ENCODE measurements at places on chromosomes 4 and X.
A peak's percentile ranks its signal among the peaks of the same experiment; 100 is the strongest.

DNA sequence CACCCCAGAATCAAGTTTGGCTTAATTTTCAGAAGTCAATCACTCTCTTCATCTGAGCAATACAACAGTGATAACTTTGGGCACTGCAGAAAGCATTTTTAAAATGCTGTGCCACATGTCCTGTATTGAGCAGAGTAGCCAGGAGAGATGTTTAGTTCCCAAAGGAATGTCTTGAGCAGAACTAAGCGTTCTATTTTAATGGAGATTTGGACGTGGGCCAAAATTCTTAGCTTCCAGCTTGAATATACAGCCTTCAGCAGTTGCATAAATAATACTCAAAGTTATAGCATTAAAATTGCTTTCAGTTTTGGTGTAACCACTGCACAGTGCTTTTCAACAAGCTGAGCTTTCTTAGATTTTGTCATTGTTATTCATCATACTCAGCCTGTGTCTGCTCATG is 679.2 kb downstream of the NLGN4X start:
- no peak for DNase-seq

DNA sequence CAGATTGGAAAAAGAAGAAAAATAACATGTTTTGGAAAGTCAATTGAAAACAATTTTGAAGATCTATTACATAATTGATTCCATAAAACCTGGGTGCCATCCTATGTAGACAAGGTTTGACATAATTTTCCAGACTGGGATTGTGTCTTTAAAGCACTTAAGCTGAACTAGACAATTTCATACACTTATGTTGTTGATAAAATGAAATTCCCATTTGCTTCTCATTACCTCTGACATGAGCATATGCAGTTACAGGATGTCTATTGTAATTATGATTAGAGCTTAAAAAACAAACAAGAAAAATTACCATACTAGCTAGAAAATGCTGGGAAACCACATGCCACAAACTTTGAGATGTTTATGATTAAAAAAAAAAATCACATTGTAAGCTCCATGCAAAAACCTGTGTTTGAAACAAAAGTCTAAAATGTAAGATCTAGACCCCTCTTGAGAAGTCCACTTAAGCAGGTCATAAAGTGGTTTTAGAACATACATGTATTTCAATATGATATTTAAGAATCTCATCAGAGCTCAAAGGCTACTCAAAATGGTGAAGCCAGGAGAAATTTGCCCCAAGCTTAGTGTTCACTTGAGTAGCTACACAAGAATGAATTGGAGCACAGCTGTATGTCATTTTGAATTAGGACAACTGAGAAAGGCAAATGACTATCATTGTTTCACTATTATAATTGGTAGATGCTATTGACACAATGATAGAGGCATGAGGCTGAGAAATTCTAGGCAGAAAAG is 181.1 kb upstream of the PABPC4L start:
- no peak for DNase-seq

- DNase-seq: no peak
Observed at GRCh38 chr4:7197910-7198309, 5.6 kb downstream of the SORCS2 start.

DNA sequence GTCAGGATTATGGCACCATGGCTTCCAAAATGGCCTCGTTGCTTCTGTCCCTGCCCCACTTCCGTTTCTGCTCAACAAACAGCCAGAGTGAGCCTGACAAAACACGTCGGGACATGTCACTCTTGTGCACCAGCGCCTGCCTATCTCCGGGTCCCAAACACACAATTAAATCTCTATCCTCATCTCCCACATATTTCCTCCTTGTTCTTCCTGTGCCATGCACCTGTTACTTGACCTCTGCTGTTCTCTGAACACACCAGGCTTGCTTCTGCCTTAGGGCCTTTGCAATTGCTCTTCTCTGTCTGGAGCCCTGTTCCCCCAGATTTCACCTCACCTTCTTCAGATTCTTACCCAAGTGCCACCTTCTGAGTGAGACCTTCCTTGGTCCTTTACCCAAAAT is 12.7 kb upstream of the CD38 start:
- no peak for DNase-seq

DNA sequence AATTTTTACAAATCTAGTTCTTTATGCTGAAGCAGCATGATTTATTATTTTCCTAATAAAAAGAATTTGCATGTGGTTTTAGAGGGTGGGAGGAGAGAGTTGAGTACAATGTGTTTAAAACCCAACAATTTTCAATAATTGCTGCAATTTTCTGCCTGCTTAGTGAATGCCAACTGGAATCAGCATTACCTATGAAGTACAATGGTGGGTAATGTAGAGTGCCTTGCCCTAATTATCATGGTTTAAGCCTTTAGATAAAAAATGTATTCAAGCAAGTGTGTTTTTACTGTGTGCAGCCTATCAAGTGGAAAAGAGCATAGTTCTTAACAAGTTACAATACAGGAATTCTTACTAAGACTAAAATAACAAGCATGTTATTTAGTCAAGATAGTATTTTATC is 77.9 kb upstream of the ANKRD50 start:
- no peak for DNase-seq

- DNase-seq: no peak
Observed at GRCh38 chrX:149652232-149652981, 20.8 kb upstream of the TMEM185A start.

DNA sequence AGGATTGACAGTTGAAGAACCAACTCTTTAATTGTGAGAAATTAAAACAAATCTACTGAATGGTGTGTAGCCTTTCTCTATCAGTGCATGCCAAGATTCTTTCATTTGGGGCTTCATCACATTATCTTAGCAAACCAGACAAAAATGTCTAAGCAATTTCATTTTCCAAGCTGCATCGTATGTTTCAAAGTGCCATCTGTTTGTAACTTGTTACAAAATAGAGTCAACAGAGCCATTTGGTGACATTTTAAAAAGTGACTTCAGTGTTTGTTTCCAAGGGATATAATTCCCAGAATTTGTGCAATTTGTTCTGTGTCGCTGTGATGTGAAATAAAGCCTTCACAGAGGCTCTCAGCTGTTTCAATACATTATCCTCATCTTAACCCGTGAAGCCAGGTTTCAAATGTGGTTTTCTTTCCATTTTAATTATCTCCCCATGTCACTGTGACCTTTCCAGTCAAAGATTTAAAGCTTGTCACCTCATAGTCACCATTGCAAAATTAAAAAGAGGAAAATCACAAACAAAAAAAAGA is 46.0 kb upstream of the C1QTNF7 start:
- DNase-seq: no peak

GRCh38 chr4:23134331-23134730 is 441.6 kb downstream of the GBA3 start:
- no peak for DNase-seq

- peak; percentile 29 for DNase-seq
Observed at GRCh38 chr4:143773998-143774895, 73.8 kb upstream of the FREM3 start.

GRCh38 chr4:66923081-66923865 is 622.0 kb downstream of the CENPC start:
- no peak for DNase-seq

DNA sequence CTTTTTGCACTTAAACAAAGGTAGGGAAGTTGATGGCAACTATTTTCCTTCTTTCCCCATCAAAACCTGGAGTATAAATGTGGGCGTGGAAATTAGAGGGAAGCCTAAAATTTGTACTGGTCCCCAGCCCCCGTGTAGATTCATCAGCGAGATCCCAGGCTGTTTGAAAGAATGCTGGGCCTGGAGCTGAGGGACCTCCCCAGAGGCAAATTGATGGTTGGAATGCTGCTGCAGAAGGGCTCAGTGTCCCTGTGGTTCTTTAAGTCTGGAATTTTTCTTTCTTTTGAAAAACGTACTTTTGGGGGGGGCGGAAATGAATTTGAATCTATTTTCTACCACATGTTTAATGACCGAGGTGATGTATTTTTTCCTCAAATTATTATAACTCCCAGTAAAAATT is 197.2 kb downstream of the CBR4 start:
- no peak for DNase-seq

GRCh38 chr4:84151574-84151973 is 347.5 kb downstream of the NKX6-1 start:
- DNase-seq: no peak

- no peak for DNase-seq
Observed at GRCh38 chrX:38898261-38898660, 97.0 kb downstream of the MID1IP1 start.

DNA sequence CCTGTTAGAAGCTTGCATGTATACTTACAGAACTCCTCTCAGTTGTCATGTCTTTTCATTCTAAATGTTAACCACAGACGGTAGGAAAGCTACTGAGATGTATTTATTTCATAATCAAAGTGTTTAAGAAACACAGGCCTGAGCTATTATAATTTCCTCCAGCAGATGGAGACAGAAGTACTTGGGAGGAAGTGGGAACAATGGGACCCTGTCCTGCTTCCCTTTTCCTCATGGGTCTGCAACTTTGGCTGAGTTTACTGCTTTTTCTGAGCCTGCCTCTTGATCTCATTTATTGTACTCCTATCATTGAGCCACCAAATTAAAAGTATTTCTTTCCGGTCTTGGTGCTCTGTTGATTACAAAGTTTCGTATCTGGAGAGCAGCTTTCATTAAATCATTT is 67.7 kb upstream of the SPANXN2 start:
- no peak for DNase-seq

DNA sequence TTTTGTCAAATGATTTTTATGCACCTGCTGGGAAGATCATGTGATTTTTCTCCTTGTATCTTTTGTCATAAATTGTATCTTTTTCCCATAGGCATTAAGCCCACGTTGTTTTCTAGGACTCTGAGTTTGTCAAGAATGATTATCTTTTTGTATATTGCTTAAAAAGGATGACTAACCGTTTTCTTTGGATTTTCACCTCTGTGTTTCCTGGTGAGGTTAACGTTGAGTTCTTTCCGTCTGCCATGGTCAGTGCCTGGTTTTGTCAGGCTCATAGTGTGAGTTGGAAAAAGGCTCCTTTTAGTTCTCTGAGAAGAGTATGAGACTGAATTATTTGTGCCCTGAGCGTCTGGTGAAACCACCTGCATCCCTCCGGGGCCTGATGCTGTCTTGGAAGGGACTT is 21.9 kb downstream of the PCGF3 start:
- DNase-seq: no peak

DNA sequence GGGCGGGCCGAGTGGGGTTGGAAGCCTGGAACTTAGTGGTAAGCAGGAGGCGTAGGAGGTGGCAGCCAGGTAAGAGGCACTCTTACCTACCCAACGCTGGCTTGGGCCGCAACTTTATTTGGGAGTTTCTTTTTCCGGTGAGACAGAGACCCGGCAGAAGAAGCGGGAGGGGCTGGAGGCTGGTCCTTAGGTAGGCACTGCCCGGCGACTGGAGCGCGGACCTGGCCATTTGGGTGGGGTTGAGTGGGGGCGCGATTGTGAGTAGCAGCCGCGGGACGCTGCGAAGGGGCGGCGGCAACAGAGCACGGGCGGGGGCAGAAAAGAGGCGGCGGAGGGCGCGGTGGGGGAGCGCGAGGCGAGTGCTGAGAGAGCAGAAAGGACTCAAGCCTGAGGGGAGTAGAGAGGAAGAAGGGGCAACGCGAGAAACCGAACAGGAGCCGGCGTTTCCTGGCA is 334 bp upstream of the POU4F2 start:
- no peak for DNase-seq

DNA sequence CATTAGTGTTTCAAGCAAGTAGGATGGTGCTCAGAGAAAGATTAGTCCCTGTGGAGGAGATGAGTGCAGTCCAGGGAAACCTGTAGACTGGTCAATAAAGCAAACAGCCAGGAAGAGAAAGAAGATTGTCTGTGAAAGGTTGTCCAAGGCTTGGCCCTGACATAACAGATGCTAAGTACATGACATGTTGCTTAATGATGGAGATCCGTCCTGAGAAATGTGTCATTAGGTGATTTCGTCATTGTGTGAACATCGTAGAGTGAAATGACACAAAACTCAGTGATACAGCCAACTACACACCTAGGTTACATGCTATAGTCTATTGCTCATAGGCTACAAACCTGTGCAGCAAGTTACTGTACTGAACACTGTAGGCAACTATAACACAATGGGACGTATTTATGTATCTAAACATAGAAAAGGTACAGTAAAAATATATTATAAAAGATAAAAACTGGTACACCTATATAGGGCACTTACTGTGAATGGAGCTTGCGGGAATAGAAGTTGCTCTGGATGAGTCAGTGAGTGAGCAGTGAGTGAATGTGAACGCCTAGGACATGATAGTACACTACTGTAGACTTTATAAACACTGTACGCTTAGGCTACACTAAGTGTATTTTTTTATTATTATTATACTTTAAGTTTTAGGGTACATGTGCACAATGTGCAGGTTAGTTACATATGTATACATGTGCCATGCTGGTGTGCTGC is 9.0 kb upstream of the PRSS48 start:
- no peak for DNase-seq

DNA sequence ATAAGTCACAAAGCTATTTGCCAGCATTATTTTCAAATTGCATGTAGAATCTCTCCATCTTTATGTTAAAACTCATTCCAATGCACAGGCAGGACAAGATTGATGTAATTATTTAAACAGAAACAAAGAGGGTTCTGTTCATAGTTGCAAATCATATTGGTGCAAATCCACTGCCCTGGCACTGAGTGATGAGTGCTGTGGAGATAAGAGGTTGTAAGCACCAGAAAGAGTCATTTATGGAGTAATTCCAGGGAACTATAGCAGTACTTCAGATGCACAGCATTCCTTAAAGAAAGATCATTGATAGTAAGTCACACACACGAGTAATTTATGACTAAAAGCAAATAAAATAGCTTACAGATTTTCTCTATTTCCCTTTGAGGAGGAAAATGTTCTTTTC is 337.7 kb upstream of the CTSO start:
- no peak for DNase-seq

DNA sequence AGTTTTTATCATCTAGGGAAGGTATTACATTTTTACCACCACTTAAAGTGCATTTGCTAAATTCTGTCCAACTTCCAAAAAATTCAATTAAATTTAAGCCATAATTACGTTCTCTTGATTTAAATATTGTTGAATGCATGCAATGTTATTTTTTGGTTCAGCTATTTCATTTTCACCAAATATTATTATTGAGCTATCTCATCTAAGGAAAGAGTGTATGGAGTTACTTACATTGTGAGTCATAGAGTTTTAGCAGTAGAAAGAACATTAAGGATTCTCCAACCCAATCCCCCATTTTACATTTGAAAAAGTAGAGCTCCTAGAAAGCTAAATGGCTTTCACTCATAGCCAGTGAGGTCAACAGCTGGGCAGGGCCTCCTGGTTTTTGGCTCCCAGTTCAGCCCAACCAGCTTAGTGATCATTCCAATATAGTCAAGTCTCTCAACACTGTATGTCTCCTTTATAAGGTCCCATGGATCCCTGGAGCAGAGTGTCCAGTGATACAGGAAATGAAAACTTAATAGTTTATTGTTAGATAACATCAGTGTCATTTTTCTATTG is 60.5 kb downstream of the NDNF start:
- no peak for DNase-seq

DNA sequence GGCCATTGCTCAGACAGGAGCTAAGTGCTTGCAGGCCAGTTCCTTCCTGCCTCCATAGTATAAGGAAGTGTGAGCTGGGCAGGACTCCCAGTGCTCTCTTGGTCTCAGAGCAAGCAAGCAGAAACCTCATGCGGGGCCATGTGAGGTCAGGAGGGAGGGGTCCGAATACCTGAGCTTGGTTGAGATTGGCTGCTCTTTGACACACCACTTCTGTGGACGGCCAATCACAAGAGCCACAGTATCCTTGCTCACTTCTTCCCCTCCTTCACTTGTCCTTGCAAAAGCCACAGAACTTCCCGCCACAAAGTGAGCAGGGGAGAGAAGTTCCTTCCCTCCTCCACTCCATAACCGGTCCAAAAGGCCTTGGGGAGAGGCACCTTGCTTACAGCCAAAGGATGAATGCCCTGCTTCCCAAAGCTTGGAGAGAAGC is 56.7 kb downstream of the PRPS1 start:
- no peak for DNase-seq

GRCh38 chrX:40700640-40701342 is 34.6 kb downstream of the MED14 start:
- no peak for DNase-seq
